ENCODE measurements at places on chromosomes 6 and 20.

- DNase-seq, result no peak
These were observed 2.0 kb upstream of the RAET1G start for GRCh38 chr6:149924933-149925252.

- DNase-seq, result no peak
These were observed 238.2 kb downstream of the SYNE1 start for GRCh38 chr6:152398993-152399392.

- DNase-seq, result no peak
These were observed 39.4 kb upstream of the TGM6 start for GRCh38 chr20:2341336-2341735.

DNA sequence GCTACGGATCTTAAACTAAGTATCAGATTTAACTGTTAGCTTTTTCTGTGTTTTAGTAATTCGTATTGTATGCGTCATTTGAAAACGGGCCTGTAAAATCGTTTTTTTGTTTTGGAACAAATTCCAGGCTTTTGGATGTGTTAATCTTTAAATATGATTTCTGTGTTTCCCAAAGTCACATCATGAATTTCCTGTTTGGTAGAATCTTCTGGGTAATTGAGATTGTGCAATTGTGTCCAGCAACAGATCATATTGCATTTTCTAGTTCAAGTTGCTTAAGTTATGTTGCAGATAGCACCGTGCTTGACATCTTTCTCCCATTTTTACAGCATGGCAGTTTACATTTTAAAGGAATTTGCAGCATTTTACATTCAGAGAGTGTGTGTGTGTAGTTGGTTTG is 1.9 kb downstream of the MAPK14 start:
- DNase-seq, result no peak

GRCh38 chr6:31659649-31660380 is 763 bp downstream of the C6orf47 start:
- DNase-seq, result no peak

- no peak for DNase-seq
These were observed 256.6 kb downstream of the EYS start for GRCh38 chr6:65450451-65450850.

DNA sequence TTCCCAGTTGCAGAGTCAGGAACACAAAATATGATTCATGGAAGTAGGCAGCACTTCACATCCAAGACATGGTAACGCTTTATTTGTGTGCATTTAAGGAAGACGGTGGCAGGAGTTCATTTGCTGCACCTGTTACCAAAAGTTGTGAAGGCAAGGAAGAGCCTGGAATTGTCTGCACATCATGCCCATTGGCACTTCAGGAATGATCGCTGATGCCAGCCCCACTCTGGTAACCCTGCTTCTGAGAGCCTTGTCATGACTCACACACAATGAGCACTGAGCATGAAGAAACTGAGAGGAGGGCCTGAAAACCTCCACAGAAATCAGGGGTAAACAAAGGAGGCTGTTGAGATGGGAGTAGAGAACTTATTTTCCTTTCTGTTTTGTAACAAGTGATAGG is 181.1 kb downstream of the RPS12 start:
- DNase-seq, result no peak

GRCh38 chr6:86203044-86203443 is 560.4 kb upstream of the SYNCRIP start:
- no peak for DNase-seq

DNA sequence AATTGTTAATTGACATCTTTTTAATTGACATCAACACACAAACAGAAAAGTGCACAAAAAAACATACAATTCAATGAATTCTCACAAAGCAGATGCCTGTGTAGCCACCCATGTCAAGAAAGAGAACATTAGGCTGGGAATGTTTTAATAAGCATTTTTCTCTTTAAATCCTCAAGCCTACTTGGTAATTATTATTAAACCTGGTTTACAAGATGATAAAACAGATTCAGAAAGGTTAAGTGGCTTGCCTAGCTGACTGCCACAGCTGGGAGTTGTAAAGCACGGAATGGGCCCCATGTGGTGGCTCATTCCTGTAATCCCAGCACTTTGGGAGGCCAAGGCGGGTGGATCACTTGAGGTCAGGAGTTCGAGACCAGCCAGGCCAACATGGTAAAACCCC is 90.0 kb upstream of the AKAP12 start:
- DNase-seq, result no peak

DNA sequence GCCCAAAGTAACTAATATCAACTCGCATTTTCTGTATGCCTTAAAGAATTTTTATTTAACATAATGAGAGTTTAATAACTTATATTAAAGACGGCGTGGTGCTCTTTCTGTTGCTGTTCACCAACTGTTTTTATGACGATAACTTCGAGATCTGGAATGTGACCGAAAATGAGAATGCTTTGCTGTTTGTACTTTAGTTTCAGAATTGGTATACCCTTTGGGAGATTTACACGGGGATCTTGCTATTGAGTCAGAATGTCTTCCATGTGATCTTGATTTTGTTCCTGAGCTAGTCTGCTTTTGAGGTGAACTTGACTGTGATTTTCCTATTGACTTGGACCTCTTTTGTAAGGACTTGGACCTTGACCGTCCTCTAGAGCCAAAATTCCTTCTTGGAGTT is 17.9 kb downstream of the PNRC1 start:
- no peak for DNase-seq

- DNase-seq, result no peak
These were observed 95.6 kb upstream of the PHACTR3 start for GRCh38 chr20:59508729-59509128.

- DNase-seq, result no peak
These were observed 57.5 kb downstream of the MBOAT1 start for GRCh38 chr6:20154753-20155152.

DNA sequence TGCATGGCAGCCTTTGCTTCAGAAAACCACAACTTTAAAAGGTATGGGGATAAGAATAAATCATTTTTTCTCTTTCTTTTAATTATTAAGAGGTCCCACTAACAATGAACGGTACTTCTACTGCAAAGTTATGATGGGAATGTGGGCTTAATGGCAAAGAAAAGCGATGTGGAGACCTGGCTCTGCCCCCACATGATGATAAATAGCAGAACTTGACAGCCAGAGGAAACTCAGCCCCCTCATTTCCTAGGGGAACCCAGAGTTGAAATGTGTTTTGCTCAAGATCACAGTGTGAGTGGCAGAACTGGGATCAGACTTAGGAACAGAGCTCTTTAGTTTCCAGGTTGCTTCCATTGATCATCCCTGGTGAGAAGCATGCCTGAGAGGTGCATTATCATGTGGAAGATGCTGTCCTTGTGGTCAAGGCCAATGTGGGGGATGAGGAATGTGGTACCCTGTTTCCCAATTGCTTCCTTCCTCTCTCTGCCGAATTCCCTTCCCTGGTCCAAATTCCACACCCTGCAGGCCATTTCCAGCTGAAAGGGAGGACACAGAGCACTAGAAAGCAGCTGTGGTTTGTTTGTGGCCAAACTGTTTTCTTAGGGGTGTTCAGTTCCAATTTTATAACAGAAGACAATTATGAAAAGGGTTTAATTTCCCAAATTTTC is 66.0 kb downstream of the BACH2 start:
- no peak for DNase-seq

DNA sequence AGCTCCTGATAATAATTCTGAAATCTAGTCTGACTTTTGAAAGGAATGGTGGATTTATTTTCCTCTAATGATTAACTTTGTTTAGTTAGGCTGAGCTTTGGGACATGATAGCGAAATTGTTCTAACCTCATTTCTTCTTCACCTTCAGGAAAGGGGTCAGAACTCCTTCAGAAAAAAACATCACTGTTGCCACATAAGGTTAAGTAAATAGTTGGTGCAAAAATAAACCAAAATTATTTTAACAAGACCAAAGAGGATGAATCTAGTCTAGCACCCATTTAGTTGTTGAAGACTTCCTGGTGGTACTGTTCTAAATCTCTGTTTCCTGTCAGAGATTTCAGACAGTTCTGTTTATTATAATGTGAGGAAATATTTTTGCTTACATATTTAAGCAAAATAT is 379.8 kb downstream of the UTRN start:
- DNase-seq, result no peak

DNA sequence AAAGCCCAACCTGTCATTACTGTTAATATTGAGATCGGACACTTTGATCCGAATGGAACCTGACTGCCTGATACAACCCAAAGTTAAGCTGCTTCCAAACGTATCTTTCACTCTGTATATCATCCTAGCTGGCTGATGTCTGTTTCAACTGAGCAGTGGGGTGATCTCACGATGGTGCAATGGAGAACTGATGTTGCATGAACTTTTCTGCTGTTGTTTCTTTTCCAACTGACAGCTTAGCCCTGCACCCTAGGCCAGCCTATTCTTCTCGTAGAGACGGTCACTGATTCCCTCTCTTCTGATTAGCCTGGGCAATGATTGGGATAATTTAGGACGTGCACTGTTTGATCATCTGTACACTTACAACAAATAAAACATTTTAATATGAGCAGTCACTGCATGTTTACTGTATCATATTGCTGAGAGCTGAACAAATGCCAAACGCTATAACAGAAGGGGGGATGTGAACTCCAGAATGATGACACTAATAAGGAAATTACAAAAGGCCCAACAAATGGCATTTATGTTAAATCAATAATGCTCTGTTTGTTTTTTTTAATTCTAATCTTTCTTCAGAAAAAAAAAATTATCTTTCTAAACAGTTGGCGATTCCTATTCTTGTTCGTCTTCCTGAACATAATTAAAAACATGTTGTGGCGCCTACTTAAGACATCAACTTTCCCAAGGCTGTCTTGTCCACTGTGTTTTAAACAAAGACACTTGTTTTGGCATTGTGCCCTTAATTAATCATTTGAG is 184.8 kb downstream of the ZNF217 start:
- no peak for DNase-seq

GRCh38 chr6:125307964-125308615 is 6.3 kb upstream of the HDDC2 start:
- DNase-seq, result no peak

GRCh38 chr6:6676910-6677441 is 88.5 kb downstream of the LY86 start:
- peak; percentile 68 for DNase-seq

DNA sequence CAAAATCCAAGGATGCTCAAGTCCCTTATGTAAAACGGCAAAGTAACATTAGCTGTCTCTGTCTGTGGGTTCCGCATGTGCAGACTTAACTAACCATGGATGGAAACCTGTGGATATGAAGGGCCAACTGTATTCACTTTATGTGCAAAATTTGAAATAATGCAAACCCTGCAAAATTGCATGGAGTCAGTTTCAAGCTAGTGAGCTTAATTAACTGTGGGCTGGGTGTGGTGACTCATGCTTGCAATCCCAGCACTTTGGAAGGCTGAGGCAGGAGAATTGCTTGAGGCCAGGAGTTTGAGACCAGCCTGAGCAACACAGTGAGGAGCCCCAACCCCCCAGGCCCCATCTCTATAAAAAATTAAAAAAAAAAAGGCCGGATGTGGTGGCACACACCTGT is 81.4 kb downstream of the ANKS1A start:
- DNase-seq, result no peak

DNA sequence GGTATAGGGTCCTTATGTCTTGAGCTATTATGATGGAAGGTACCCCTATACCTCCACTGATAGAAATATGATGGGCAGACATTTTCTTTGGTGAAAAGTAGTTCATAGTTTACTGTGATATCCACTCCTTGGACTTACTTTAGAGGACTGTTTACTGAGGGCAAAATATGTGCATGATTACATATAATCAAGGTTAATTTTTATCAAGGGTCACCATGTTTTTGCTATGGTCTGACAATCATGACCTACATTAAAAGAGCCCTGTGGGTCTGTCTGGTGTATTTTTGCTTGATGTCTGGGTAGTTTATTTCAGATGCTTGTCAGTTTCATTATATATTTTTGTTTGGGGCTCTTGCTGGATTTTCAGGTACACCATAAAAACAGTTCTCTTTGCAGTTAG is 40.1 kb downstream of the CDKAL1 start:
- DNase-seq, result no peak

DNA sequence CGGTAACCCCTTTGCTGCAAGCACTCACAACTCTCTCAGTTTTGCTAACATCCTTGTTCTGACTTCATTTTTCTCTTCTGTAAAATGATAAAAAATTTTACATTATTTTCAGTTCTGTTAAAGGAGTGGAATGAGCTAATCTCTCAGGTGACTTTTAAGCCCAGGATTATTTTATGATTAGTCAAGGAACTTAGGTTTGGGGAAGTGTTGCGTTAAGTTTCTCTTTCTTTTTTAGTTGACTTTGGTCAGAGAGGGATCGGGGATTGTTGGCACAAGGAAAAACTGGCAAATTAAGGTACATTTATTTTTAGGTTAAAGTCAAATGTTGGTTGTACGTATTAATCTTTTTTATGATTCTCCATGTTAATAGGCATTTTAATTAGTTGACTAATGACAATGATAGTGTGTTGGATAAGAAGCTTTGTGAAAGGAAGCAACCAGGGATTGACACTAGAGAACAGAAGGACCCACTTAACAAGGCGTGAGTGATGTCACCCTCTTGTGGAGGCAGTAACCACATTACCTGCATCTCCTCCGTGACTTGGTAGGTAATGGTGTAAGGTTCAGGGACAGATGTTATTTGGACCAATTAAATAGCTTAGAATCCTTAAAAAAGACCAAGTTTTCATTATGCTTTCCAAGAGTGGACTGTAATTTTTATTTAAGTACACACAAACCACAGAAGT is 31.6 kb downstream of the CD83 start:
- no peak for DNase-seq

DNA sequence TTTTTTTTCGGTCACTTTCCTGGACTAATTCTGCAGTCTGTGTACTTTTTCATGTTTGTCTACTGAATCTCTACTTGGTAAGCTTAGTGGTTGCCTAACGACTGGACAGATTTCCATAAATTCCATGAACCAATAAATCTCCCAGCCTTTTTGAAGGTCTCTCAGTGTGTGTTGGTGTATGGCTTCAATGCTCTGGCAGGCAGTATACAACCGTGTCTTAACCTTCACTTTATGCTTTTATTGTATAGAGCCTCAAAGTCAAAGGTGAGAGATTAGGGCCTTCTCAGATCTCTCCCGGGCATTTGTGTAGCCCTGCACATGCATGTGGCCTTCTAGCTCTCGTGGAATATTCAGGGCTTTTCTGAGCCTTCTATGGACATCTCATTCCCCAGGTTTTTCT is 14.3 kb upstream of the CMTR1 start:
- no peak for DNase-seq

DNA sequence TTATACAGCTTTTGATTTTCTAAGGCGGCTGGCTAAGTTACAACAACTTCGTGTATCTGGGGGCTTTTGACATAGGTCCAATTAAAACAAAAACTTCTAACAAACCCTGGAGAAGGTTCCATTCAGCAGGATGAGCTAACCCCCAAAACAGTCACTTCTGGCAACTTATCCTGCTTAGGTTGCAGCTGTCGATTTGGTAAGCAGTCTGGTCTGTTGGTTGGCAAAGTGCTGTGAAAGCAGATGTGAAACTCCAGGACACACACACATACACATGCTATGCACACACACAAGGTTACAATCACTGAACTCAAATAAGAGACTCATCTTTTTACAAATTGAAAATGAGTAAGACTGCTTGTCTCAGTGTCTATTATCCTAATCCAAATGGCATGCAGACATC is 119.0 kb upstream of the STMND1 start:
- DNase-seq, result no peak

DNA sequence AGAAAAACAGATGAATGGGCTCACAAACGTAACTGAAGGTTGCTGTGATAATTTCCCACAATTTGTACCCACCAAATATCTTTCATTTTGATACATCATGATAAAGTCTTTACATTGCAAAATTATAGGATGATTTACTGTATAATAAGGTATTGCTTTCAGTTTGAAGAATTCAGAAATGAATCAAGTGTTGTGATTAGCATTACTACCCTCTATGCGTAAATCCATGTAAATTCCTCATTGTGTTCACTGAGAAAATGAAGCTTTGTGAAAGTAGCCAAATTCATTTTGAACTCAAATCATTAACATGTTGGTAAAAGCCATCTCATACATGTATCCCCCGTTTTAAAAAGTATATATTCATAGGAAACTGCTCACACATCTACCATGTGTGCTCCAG is 379.4 kb downstream of the ESR1 start:
- no peak for DNase-seq

Measured in activated T-cell treated with anti-CD3 and anti-CD28 coated beads for 48 hours (primary cell).